ENCODE measurements at places on chromosomes 12 and 14.

- DNase-seq, result no peak
Measured at GRCh38 chr14:96092936-96093335, 53.8 kb downstream of the C14orf132 start.

GRCh38 chr14:20278414-20278813 lies 27.3 kb downstream of the TTC5 start:
- peak; percentile 37 for DNase-seq

- no peak for DNase-seq
Measured at GRCh38 chr12:92107094-92107493, 38.6 kb downstream of the BTG1 start.

DNA sequence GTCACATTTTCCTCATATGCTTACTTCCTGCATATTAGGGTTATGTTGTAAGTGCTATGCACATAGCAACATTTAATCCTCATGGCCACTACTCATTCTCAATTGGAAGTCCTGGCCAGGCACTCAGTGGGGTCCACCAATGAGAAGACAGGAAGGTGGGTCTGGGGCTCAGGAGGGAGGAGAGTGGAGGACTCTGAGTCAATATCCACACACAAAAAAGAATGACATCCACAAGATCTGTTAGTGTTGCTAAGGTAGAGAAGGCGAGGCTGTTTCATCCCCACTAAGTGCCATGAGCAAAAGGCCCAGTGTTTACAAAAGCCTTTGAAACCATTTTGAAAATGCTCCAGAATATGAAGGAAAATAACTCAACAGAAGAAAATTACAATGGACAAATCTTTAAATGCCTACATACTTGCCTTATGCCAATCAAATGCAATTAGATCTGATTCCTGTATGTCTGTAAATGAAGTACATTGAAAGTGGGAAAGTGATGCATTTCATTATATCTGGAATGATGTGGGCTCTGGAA lies 53.9 kb downstream of the EID3 start:
- DNase-seq, result no peak

DNA sequence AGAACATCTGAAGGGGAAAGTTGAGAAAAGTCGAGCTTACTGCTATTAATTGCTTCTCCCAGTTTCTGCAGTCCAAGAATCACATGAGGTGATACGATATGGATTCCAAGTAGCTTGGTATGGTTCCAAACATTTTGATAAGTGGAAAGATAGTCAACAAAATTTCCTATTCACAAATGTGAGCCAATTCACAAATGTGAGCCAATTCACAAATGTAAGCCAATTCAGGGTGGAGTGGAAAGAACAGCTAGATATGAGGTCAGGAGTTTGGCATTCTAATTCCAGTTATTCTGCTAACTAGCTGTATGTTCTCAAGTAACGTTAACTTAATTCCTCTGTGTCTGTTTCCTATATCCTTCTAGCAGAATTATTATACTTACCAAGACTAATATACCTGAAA lies 37.6 kb upstream of the DHRS4 start:
- DNase-seq, result no peak

GRCh38 chr12:49962861-49963765 lies 1.4 kb downstream of the AQP5 start:
- DNase-seq, result no peak

GRCh38 chr12:80813820-80814219 lies 97.1 kb downstream of the MYF5 start:
- DNase-seq, result no peak

DNA sequence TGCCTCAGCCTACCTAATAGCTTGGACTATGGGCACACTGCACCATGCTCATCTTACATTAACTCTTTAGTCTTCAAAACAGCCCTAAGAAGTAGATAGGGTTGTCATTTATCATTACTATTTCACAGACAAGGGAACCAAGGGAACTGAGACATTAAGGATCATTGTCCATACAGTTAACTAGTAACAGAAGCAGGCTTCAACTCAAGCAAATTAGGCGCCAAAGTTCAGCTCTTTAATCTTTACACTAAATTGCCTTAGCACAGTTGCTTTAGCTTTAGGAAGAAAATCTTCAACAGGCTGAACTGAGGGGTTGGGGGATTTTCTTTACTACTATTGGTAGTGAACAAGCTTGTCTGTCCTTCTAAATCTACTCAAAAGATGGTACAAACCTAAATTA lies 68.8 kb upstream of the CAND1 start:
- no peak for DNase-seq

DNA sequence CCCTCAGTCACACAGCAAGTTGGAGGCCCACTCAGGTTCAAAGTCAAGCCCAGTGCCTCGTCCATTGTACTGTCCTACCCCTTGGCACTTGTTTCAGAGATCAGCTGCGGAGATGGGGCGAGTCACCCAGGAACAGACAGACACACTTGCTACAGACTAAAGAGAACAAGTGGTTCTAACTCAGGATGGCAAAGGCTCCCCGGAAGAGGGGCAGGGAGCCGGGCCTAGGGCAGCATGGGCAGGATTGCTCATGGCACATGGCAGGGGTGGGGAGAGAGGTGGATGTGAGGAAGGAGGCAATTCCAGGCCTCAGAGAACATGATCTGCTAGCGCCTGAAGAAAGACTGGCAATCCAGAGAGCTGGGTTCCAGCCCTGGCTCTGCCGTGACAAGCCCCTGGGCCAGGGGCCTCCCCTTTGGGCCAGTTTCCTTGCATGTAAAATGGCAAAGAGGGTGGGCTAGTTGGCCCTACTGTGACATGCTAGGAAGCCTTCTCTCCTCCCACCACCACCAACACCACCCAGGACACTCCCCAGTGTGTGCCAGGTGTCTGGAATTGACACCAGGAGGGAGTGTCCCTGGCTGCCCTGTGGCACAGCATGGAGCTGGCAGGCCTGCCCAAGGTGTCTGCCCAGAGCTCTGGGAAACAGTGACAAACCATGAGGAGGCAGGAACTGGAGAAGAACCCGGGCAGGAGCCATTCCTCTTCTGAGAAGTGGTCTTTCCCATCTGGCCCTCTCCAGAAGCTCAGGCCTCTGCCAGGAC lies 24.0 kb upstream of the IRF2BPL start:
- no peak for DNase-seq

DNA sequence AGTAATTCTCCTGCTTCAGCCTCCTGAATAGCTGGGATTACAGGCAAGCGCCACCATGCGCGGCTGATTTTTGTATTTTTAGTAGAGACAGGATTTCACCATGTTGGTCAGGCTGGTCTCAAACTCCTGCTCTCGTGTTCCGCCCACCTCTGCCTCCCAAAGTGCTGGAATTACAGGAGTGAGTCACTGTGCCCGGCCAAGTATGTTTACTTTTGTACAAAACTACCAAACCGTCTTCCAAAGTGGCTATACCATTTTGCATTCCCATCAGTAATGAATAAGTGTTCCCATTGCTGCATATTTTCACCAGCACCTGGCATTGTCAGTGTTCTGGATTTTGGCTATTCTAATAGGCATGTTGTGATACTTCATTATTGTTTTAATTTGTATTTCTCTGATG lies 8.4 kb upstream of the KRT6A start:
- DNase-seq, result no peak

DNA sequence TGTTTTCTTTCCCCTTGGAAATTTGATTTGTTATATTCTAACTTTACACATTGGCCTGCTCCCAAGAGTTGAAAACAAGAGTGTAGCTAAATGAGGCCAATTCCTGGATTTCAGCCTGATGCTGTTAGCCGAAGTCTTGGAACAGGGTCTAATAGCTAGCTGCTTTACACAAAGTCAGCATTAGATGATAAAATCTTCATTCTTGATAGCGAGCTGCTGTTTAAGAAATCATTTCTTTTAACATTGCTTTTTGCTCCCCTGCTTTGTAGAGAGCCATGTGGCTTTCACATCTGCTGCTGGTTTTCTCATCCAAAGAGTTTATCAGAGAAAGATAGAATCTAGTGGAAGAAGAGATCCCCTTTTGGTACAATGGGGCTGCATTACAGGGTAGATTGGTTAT lies 22.3 kb downstream of the FBXW8 start:
- DNase-seq, result no peak

GRCh38 chr14:32073537-32074189 lies 3.4 kb upstream of the ARHGAP5 start:
- peak; percentile 72 for DNase-seq
